ENCODE measurements at places on chromosomes 1 and 21.

DNA sequence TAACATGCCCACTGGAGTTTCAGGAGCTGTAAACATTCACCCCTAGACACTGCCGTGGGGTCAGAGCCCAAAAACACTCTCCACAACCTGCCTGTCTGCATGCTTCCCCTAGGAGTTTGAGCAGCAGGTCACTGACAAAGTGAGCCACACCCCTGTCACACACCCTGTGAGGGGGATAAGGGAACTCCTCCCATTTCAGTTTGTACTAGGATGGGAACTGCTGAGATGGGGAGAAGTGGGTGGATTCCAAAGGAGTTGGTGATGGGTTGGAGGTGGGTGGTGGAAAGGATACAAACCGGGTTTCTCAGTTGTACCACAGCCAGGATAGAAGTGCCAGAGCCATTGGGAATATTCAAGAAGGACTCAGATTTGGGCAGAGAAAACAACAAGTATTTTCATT, 140.2 kb downstream of the MIS18A start:
- no peak for DNase-seq

DNA sequence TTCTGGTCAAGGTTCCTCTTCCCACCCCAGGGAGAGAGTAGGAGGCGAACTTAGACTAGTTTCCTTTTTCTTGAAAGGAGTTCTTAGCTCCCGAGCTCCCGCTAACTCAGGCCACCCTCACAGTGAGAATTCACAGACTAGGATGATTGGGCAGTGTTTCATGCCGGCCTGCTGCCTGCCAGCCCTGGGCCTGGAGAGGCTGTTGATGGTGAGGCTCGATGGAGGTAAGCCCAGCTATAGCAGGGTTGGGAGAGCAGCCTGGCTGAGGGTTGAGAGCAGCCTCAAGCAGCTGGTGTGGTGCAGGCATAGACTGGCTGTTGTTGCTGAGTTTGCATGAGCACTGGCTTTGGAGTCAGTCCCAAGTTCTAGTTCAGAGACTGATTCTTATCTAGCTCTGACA, 274.4 kb downstream of the MATN1 start:
- no peak for DNase-seq

- DNase-seq: no peak
These were observed 34.9 kb downstream of the WDR3 start for GRCh38 chr1:117964290-117965038.

- DNase-seq: no peak
These were observed 41.5 kb downstream of the CD46 start for GRCh38 chr1:207793327-207793726.

DNA sequence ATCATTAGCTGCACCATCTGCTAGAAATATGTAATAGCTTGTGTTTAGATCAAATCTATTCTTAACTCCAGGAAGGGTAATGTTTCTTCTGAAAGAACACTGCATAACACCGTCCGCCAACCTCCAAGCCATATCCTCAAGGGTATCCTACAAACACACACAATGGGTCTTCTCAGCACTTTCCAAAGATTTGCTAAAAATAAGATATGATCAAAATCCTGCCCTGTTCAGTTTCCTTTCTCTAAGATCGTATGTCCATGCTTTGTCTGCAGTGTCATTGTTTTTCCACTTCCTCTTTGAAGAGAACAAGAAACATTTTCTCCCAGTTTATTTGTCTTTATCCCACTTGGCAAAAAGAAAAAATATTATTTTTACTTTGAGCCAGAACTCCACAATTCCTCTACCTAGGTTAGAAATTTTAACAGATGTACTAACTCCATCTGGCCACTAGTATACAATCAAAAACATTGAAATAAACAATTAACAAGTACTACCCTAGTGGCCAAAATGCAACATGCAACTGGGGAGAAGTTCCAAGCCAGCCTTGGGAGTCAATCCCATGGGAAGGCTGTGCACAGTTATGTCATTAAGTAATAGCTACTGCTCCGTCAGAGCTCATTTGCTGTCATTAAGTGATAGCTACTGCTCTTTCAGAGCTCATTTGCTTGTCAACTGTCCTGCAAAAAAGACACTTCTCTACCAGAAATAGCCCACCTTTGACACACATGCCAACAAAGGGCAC, 37.8 kb downstream of the FRRS1 start:
- DNase-seq: no peak

GRCh38 chr1:41741244-41741643, 177.5 kb downstream of the HIVEP3 start:
- DNase-seq: no peak

DNA sequence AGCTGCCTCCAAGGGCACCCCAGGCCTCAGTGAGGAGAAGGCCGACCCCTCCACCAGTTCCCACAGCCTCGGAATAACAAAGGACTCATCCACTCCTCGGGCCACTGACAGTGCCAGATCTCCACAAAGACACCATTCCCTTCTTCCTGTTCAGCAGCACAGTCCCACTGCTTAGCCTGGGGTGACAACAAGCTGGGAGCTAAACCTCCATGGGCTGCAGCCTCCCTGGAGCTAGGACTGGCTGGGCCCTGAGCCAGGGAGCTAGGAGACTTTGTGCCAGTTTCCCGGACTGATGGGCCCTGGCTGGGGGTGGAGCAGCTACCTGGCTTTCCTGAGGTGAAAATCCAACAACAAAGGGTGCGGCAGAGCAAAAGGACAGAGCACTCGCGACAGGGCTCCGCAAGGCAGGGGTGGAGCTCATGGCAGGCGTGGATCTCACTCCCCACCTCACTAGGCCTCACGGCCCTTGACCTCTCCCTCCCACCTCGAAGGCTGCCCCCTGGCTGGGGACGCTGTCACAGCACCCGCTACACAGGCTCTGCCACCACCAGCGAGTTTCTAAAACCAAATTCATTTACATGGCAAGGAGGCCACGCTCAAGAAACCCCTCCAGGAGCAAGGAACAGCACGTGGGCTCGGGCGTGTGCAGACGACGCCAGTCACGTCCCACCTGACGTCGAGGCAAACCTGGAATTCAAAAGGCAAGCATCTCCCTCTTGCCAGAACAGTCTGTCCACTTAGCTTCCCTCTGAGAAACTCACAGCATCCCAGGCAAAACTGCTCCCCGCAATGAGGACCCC, 13.8 kb downstream of the SLC35E2B start:
- DNase-seq: no peak

DNA sequence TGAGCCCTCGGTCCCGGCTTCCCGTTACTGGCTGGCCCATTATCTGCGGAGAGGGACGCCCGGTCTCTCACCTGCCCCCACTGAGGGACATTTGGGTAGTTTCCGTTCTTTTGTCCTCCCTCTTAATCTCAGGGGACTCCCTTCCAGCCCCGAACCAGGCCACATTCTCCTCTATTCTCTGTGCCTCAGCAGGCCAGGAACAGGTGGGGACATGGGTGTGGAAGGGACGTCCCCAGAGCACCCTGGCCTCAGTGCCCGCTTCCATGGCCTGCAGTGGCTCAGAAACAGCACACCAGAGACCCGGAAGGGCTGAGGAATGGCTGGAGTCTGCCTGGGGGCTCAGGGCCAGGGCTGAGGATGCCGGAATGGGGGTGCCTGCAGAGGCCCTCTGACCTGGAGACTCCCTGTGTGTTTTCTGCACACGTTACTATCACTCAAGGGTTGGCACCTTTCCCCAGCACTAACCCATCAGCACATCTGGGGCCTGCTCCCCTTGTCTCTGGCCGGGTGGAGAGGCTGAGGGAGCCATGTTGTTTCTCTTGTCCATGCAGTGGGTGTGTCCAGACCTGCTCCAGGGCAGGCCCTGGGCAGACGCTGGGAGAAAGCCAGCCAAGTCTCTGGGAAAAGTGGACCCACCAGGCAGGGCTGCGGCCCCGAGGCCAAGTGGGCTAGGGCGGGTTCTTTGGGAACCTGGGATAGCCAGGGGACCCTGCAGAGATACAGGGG, 10.0 kb upstream of the DNMT3L start:
- no peak for DNase-seq

All from omental fat pad (tissue), 4 donors.